Ammon's horn (tissue), 1 donor: ENCODE measurements at places on chromosomes 1 and 21.

- DNase-seq = no peak
These were observed 41.2 kb downstream of the GJA5 start for GRCh38 chr1:147719029-147719698.

DNA sequence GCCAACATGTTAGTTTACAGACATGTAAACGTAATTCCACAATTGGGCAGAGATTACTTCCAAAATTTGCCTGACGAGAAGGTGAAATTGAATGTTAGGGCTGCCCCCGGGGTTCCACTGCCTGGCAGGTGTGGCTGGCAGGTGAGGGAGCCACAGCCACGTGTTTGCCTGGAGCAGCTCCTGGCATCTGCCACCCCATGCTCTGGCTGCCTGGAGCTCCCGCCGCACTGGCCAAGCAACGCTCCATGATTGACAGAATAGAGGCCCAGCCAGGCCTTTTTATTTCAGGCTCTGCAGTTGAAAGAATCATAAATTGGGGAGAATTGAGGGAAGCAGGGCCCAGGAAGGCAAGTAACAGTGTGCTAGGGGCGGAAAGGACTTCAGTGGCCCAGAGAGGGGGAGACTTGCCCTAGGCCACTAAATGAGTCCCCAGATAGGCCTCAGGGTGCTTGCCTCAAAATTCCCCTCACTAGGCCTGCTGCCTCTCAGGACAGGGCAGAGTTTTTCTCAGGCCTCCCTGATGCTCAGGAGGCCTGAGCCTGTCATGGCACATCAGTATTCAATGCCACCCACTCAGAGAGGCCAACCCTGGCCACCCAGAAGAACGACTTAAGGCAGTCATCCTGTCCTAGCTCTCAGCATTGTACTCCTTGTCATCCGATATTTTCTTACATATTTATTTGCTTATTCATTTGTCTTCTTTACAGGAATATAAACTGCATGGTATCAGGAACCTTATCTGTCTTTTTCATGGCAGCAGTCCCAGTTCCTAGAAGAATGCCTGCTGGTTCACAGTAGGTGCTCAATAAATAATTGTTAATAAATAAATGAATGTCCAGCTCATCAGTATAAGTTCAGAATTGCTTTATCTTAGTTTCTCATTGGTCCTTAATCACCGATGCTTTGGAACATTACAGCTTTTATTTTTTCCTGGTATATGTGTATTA is 16.6 kb upstream of the S1PR1 start:
- no peak for DNase-seq

DNA sequence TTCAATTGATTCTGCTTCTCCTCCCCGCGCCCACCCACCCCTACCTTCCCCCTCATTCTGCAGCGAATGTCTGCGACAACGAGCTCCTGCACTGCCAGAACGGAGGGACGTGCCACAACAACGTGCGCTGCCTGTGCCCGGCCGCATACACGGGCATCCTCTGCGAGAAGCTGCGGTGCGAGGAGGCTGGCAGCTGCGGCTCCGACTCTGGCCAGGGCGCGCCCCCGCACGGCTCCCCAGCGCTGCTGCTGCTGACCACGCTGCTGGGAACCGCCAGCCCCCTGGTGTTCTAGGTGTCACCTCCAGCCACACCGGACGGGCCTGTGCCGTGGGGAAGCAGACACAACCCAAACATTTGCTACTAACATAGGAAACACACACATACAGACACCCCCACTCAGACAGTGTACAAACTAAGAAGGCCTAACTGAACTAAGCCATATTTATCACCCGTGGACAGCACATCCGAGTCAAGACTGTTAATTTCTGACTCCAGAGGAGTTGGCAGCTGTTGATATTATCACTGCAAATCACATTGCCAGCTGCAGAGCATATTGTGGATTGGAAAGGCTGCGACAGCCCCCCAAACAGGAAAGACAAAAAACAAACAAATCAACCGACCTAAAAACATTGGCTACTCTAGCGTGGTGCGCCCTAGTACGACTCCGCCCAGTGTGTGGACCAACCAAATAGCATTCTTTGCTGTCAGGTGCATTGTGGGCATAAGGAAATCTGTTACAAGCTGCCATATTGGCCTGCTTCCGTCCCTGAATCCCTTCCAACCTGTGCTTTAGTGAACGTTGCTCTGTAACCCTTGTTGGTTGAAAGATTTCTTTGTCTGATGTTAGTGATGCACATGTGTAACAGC is 339.9 kb downstream of the NTNG1 start:
- peak; percentile 64 for DNase-seq

- no peak for DNase-seq
These were observed 68.6 kb downstream of the SYDE2 start for GRCh38 chr1:85132078-85132720.

- no peak for DNase-seq
These were observed 18.4 kb downstream of the RIT1 start for GRCh38 chr1:155892796-155893195.

DNA sequence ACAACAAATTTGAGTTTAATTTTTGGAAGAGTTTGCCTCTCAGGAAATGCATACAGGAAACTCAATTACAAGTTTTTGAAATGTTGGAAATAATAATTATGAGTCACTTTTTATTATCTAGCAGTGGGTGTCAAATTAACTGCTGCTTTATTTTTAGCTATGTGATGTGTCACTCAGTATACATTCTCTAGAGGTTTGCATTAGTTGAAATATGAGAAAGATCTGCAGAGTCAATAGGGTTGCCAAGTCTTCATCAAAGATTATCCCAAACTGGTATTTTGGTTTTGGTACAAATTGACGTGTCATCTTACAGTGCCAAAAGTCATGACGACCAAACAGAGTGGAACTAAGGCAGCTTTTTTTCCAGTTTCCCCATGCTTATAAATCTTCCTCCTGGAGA is 54.3 kb upstream of the DIPK1A start:
- DNase-seq = no peak

GRCh38 chr1:199821029-199821779 is 206.3 kb upstream of the NR5A2 start:
- DNase-seq = no peak

DNA sequence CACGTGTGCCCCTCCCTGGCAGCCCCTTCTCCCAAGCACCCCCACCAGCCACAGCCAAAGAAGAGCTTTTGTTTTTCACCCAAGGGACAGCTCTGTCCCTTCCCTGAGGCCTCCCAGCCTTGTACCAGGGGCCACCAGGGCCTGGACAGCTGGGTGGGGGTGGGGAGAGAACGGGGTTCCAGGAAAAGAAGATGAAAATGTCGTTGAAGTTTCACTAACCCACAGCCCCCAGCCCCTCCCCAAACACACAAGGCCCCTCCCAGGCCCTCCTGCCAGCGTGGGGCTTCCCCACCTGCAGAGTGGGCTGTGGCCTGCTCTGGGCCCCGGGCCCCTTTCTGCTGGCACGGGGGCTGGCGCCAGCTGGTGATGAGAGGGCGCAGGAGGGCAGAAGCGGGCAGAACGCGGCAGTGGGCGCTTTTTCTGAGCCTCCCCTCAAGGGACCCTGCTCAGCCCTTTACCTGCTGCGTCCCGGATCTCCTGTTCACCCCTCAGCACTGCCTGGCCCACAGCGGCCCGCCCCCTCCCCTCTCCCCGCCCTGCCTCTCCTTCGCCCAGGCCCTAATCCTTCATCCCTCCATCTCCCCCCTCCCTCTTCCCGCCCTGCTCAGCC is 5.5 kb upstream of the ANKRD65 start:
- DNase-seq = peak; percentile 87

GRCh38 chr1:23809751-23810171 is 9.2 kb upstream of the GALE start:
- DNase-seq = peak; percentile 75

DNA sequence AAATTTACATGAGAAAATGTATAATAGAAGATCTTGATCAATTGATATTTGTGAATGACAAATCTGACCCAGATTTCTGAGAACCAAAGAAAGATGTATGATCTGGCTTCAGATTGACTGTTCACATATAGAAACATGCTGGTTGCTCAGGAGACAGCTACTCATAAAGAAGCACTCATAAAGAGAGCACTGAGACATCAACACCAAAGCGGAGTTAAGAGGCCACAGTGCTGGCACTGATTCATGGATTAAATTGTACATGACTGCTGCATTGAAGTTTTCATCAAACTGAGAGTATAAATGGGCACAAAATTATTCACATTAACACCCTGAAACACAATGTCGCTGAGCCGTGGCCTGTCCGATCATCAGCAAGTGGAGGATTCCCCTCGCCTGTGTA is 46.2 kb downstream of the SH3GLB1 start:
- DNase-seq = no peak

DNA sequence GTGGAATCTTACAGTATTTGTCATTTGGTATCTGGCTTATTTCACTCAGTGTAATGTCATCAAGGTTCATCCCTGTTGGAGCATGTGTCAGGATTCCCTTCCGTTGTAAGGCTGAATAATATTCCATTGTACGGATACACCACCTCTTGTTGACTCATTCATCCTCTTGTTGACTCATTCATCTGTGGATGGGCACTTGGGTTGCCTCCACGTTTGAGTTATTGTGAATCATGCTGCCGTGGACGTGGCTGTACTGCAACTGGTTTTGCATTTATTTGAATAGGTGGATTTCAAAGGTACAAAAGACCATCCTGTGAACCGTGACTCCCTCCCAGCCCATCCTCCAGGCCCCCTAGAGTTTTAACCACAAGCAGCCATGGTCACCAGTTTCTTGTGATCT is 11.9 kb upstream of the TCP10L start:
- DNase-seq = peak; percentile 33

DNA sequence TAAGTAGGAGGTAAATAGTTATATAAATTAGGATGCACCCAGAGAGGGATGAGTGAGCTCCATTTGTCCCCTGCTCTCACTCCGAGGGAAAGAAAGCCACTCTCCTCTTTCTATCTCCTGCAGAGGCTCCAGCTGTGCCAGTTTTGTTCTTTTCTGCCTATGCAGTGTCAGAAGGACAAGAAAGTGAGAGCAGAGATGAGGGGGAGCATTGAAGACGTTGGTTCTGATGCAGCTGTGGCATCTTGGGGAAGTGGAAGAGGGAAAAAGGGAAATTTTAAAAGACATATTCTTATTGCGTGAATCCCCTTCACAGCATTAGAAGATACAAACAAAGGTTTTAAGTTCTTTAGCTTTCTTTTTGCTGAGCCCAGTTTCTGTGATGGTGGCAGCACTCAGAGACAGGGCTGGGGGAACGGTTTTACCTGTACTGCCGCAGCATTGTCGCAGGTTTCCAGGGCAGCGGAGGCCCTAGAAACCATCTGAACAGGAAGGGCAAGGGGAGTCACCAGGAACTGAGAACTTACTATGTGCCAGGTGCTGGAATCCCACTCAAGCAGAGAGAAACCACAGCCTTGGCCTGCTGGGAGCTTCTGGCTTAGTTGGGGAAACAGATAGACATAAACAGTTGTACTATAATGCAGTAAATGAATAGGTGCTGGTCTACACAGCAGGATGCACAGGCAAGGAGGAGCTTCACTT is 44.9 kb upstream of the USP24 start:
- DNase-seq = no peak

GRCh38 chr1:228487336-228488124 is at the start of gene RNF187:
Gene RNF187, plus strand, starts transcription at chr1:228487382.
- no peak for DNase-seq

DNA sequence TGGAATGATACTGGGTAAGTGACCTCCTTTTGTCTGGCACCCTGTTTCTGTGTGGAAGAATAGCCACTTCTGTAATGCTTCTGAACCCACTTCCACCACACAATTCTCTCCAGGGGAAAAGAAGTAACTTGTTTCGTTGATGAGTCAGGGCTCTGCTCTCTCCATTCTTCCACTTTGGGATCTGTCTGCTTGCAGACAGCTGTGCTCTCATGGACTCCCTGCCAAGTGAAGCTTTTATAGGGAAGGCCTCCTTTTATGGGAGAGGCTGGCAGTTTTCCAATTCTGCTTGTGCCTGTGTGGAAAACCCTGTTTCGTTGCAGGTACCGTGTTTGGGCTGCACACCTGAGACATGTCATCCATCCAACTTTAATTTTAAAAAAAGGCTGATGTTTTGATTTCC is 130.7 kb downstream of the GIPC2 start:
- DNase-seq = no peak

DNA sequence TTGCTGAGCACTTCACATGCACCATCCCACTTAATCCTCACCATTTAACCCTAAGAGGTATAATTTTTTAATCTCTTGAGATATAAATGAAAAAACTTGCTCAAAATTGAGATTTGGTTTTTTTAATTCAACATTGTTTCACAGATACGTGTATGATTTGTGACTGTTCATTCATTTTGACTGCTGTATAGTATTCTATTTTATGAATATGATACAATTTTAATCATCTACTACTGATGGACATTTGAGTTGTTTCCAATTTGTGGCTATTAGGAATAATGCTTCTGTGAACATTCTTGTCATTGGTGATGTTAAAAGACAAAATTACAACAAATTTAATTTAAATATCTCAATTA is 617 bp upstream of the ZMYM6 start:
- DNase-seq = no peak

GRCh38 chr1:46179138-46180081 is 3.1 kb upstream of the P3R3URF start:
- peak; percentile 94 for DNase-seq

- no peak for DNase-seq
These were observed 15.9 kb upstream of the PRELP start for GRCh38 chr1:203459671-203460201.

GRCh38 chr1:24957016-24957807 is 27.1 kb upstream of the RUNX3 start:
- peak; percentile 47 for DNase-seq

DNA sequence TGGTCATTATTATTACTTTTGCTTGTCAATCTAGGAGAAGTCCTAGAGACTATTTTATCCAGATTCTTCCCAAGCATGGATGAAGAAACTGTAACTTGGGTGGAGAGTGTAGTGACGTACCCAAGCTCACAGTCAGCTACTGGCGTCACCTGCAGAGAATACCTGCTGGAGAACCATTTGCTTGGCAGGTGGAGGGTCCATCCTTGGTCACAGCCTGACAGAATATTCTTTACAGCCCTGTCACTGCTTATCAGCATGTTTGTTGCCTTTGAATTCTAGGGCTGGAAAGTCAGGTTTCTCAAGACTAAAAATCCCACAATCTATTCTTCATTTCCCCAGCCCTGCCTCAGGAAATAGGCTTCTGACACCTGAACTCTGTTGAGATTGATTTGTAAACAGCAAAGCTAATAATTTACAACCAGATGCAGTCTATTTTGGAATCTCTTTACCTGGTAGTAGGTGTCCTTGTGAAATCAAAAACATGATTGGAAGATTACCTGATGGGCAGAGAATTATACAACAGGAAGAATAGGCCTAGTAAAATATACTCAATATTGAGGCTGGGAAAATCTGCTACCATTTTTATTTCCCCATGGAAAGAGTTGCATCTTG is 100.4 kb upstream of the ZNF644 start:
- DNase-seq = no peak
